ENCODE measurements at places on chromosomes 4 and X.

GRCh38 chrX:86263526-86263925 is 115.3 kb downstream of the DACH2 start:
- DNase-seq = no peak

DNA sequence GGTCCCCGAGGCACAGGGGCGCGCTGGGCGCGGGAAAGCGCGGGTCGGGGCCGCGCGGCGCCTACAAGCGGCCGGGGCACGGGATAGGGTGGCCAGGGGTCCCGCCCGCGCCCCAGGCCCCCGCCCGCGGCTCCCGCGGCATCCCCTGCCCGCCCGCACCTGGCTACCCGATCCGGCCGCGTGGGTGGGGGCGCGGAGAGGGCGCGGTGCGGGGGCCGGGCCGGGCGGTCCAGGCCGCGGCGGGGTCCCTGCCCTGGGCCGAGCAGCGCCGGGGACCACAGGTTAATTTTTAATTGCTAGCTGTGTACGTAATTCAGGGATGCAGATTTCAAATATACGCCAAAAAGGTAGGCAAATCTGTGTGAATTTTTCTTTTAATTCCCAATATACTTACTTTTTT is 44.3 kb upstream of the FAM47C start:
- DNase-seq = no peak

- DNase-seq = no peak
Observed at GRCh38 chr4:20119141-20119540, 132.6 kb upstream of the SLIT2 start.

DNA sequence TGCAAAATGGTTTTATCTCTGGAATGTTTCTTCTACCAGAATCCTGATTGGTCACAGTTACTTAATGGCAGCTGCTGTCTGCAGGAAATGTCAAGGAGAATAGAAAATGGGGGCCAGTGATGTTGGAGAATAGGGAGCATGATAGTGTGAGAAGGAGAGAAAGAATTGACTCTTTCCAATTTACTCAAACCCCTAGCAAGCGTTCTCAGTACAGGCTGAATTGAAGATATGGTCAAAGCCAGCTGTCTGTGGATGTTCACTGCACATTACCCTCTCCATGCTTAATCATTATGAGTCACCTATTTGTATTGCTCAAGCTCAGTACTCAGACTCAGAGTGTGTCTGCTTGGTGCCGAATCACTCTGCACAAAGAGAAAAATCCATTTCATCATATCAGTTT is 57.8 kb upstream of the FAM47B start:
- DNase-seq = no peak

GRCh38 chrX:146264763-146265375 is 447.2 kb downstream of the SLITRK2 start:
- peak; percentile 80 for DNase-seq

- DNase-seq = no peak
Observed at GRCh38 chr4:55259294-55259693, 86.7 kb upstream of the SRD5A3 start.

- no peak for DNase-seq
Observed at GRCh38 chrX:132984058-132984650, 25.7 kb upstream of the HS6ST2 start.

- DNase-seq = no peak
Observed at GRCh38 chrX:5936438-5936837, 292.2 kb downstream of the NLGN4X start.

DNA sequence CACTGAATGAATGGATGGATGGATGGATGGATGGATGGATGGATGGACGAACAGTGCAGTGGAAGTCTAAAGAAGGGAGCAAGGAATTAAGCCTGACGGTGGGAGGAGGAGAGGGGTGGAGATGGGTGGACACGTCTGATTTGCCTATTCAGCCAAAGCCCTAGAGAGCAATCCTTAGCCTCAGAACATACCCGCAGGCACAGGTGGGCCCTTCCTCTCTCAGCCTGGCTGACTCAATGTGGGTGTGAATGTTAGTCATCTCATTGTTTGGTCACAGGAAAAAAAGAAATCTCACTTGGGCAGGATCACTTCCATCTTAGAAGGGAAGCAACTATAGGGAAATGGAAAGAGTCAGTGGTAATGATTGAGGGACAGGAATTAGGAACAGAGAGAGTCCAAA is 165.9 kb downstream of the PJA1 start:
- no peak for DNase-seq

DNA sequence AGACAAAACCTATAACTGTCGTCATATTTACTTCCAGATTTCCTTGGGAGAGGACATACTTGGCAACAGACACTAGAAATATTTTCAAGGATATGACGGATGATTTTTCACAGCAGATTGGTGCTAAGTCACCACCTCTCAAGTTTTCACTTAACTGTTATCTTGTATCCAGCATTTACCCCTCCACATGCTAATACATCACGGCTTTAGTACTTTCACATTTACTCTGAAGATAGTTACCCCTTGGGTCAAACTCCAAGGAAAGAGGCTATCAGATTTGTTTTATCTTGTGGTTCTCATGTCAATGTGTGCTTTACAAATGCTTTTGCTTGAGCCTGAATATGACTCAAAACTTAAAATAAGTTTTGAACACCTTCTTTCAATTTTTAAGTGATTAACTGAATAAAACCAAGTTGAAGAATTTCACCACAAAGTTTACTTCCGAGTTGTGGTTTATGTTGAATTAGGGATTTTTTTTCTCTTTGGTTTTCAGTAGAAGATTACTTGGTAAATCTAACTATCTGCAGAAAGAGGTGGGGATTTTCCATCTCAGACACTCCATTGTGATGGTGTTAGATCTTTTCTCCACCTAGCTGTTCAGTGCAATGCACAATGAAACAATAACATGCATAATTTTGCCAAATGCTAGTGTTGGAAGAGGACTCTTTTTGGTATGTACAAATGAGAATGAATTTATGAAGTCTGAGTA is 75.4 kb upstream of the FAT1 start:
- no peak for DNase-seq

DNA sequence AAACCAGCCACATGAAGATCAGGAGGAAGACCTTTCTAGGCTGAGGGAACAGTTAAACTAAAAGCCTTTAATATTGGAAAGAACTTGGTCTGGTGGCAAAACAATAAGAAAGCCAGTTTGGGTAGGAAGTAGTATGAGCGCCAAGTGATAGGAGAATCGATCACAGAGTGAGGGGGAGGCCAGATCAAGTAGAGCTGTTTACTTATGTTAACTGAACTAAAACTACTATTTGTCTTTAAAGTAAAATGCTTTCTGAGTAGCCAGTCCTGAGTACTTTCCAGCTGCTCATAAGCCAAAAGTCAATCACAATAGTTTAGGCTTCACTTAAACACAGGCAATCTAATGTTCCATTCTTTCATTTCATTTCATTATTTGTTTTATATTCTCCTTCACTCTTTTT is 62.8 kb upstream of the RPA4 start:
- DNase-seq = no peak

DNA sequence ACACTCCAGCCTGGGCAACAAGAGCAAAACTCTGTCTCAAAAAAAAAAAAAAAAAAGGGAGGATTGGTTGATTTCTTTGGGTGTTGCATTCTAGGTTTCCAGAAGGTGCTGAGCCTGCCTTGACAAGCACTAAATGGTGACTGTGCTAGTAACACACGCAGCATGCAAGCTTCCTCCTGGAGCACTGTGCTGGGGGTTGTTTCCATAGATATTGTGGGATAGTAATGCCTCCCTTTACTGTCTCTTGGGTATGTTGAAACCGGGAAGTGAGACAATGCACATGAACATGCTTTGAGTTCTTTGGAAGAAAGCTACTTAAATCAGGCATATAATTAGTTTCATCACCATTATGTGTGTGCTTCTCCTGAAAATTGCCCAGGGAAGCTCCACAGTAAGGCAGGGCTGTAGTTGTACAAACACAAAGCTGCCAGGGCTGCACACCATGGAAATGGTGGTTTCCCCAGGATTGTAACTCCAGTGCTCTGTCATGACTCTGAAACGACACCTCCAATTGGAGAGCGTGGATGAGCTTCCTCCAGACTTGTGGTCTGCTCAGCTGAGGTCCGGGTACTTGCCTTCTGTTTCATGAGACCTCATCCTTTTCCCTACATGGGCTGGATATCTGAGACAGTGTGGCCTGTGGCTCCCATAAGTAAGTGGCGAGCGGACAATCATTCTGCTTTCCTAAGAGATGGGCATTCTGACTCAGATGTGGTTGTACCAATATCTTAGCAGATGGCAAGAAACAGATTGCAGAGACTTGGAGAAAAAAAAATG is 31.5 kb upstream of the STOX2 start:
- DNase-seq = no peak

DNA sequence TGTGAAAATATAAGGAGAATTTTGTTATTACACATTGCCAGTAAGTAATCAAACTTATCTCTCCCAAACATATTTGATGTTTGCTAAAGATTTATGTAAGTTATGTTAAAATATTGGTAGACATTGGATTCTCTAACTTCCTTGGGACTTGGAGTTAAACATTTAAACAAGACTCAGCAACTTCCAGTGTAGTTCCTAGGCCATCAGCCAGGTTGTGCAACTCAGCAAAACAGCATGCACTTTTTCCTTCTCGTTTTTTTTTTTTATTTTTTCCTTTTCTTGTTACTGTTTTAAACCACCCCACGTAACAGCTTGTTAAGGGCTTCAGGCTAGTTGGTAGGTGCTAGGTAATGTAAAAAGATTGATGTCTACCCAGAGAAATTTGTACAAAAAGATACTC is 510.4 kb downstream of the ANKRD50 start:
- DNase-seq = no peak

DNA sequence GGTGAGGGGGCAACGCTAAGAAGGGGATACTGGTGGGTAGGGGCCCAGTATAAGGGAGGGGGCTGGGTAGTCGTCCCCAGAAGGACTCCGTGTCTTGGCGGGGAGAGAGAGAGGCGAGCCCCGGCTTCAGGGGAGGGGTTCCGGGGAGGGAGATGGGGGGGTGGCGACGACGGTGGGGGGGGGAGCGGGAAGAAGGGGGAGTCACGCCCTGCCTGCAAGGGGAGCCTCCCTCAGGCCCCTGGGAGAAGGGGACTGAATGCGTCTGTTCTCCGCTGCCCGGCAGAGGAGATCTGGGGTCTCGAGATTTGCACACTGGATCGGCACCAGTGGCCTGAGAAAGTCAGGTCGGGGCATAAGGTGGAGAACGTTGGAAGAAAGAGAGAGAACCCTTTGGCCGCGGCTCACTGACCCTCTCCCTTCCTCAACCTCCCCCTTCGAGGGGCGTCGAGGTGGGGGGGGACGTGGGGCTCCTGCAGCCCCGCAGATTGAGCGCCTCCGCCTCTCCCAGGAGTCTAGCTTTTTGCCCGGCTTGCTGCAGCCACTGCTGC is 609 bp upstream of the BCORL1 start:
- no peak for DNase-seq

DNA sequence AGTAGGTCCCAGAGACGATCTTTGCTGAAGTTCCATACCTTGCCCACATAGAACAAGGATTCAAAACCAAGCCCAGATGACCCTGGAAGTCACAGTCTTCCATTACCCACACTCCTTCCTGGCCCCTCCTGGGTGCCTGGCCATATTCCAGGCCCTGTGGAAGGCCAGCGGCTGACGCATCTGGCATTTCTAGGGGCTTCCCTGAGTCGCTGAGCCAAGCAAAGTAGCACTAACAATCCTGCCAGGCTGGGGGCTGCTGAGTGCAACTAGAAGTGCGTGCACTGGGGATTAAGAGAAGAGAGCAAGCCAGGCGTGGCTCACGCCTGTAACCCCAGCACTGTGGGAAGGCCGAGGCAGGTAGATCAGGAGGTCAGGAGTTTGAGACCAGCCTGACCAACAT is 175.2 kb upstream of the CPEB2 start:
- no peak for DNase-seq

- DNase-seq = no peak
Observed at GRCh38 chr4:138062929-138063328, 179.2 kb downstream of the SLC7A11 start.

DNA sequence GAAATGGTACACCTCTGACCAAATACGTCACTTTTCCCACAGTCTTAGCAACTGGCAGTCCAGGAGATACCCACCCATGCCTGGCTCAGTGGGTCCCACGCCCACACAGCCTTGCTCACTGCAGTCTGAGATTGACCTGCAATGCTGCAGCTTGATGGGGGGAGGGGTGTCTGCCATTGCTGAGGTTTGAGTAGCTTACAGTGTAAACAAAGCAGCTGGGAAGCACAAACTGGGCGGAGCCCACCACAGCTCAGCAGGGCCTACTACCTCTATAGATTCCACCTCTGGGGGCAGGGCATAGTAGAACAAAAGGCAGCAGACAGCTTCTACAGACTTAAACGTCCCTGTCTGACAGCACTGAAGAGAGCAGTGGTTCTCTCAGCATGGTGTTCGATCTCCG is 52.7 kb downstream of the AMER1 start:
- peak; percentile 11 for DNase-seq

DNA sequence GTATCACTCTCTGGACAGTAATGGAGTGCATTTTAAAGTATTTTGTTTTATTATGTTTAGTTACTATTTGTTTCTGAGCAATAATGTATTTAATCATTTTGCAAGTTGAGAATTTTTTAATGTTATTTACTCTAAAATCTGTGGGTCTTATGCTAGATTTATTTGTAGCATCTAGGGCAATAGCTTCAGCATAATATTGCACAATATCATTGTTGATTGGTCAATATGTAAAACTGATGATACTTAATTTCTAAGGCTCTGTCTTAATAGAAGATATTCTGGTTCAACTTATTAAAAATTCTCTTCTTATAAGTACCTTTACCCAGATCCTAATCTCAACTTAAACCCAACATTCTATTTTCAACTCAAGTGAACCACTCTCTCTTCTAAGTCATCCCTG is 11.5 kb downstream of the SFRP2 start:
- no peak for DNase-seq

- DNase-seq = no peak
Observed at GRCh38 chr4:155612074-155612473, 54.6 kb upstream of the GUCY1A1 start.

GRCh38 chr4:3468154-3468553 is 5.0 kb downstream of the DOK7 start:
- no peak for DNase-seq

GRCh38 chrX:54042609-54043021 is 1.7 kb downstream of the PHF8 start:
- DNase-seq = peak; percentile 34

- no peak for DNase-seq
Observed at GRCh38 chr4:80049402-80049801, 23.6 kb downstream of the ANTXR2 start.

DNA sequence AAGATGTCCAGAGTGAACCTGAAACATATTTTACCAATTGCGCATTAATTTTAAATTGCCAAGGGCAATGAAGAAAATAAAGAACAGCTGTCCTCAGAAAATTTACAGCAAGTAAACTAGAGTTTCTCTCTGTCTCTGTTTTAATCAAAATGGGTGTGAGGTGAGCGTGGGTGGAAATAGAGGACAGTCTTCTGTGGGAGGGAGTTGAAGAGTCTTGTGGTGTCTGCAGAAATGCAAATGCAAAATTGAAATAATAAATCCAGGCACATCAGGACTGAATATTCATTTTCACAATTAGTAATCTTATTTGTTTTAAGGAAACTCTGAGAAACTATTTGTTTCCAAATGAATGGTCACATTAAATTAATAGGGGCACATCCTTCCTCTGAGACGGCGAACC is 192.0 kb downstream of the ARHGAP10 start:
- no peak for DNase-seq

- DNase-seq = no peak
Observed at GRCh38 chr4:7816771-7817170, 122.9 kb downstream of the AFAP1 start.

All from WERI-Rb-1 (cell line).